ENCODE measurements at places on chromosomes 1 and 21.
A peak's percentile ranks its signal among the peaks of the same experiment; 100 is the strongest.

- DNase-seq, result no peak
Measured at GRCh38 chr1:160080381-160081100, 797 bp upstream of the KCNJ9 start.

- DNase-seq, result no peak
Measured at GRCh38 chr1:25243907-25244306, 3.3 kb downstream of the RSRP1 start.

GRCh38 chr1:44261962-44262361 lies 48.7 kb downstream of the DMAP1 start:
- DNase-seq, result no peak

- no peak for DNase-seq
Measured at GRCh38 chr21:42429856-42430255, 26.2 kb downstream of the UBASH3A start.

GRCh38 chr21:32735524-32735923 lies 7.7 kb upstream of the SYNJ1 start:
- DNase-seq, result no peak

- no peak for DNase-seq
Measured at GRCh38 chr1:247211339-247211738, 39.5 kb upstream of the ZNF124 start.

GRCh38 chr1:175217721-175218531 lies 25.4 kb upstream of the KIAA0040 start:
- no peak for DNase-seq

DNA sequence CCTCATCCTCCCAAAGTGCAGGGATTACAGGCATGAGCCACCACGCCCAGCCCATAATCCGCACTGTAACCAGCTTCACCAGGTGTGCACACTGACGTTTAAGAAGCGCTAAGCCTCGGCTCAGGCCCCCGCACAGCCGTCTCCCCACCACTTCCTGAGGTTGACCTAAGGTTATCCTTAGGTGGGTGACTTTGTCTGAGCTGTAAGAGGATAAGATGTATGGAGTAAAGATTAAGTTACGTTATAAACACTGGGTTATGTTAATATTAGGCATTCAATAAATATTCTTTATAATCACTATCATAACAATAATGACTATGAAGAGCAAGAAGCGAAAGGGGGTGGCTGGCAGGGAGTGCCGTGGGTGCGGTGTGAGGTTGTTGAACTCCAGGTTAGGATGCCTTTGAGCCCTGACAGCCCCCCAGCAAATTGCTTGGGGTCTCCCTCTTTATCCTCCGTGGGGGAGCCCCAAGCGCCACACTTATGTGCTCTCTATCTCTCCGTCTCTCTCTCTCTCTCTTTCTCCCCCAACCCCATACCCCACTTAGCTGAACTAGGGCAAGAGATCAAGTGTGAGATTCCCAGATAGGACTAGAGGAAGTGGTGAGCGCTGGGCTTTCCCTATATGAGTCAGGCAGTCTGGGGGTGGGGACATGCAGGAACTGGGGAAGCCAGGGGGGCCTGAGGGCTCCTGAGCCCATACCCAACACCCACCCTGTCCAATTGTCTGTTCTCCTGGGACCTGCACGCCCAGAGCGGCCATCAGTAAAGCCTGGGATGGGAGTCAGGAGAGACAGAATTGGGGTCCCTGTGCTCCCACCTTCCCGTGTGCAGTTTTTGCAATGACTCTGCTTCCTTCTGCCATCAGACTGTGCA lies 7.6 kb downstream of the EFHD2 start:
- DNase-seq, result no peak

DNA sequence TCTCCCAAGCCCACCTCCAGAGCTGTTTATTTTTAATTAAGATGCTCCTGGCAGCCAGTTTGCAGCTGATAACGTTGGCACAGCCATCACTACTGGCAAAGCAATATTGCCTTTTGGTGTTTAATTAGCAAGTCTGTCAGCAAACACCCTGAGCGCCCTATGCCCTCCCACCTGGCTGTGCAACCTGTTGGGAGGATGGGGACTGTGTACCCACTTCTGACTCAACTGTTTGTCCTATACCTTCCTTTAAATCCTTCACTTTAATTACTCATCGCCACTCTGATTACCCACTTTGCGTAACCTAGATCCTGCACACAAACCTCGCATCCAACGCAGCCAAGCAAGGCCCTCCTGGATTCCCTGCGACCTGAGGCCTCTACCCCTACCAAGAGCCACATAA lies 67.1 kb downstream of the BCAR3 start:
- no peak for DNase-seq

DNA sequence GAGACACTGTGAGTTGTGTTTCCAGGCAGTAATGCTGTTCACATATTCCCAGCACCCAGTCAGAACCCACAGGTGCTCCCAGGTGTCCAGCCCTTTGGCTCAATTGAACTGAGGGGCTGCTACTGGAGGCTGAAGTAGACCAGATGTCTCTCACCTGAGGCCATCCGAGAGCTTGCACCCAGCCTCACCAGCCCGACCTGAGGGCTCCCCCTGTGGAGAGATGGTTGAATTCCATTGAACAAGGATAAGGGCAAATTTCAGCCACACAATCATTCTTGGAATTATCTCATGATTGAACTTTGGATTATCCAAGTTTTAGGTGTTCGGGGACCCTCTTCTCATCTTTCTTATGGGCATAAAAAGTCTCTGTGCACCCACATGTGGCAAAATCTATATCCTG lies 52.1 kb downstream of the OBSCN start:
- DNase-seq, result no peak

DNA sequence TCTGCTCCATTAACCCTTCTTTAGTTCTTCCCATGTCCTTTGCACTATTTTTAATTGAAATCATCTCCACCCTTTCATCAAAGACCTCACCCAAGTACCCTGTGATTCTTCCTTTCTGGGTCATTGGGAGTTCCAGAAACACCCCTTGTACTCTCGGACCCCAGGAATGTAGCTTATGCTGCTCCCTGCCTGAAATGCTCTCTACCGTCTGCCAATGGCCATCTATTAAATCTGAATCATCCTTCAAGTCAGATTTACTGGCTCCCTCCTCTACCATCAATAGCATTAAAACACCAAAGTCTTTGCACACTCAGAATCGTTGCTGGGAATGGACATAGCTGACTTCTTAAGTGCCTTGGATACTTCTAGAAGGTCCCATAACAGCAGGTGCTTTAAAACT lies 73.2 kb upstream of the GADD45A start:
- DNase-seq, result no peak

DNA sequence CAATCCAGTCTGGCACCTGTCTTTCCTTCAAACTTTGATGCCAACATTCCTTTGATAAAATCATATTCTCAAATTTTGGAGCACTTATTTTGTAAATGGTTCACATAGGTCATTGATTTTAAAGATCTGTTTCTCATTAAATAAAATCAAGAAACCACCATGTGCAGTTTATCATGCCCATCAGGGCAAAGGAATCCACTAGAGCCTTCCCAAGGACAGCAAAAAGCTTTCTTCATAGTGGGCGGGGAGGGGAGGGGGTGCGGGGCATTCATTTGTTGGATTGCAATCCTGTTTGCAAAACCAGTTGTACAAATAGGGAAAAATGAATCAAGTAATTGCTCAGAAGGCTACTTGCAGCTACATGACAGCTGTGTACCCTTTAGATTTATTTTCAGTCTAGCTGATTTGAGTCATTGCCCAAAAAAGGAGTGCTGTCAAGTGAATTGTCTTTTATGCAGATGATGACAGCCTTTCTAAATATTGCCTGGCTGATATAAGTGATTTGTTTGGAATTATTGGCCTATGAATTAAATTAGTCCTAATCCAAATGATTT lies 23.0 kb downstream of the LRRC8B start:
- no peak for DNase-seq

DNA sequence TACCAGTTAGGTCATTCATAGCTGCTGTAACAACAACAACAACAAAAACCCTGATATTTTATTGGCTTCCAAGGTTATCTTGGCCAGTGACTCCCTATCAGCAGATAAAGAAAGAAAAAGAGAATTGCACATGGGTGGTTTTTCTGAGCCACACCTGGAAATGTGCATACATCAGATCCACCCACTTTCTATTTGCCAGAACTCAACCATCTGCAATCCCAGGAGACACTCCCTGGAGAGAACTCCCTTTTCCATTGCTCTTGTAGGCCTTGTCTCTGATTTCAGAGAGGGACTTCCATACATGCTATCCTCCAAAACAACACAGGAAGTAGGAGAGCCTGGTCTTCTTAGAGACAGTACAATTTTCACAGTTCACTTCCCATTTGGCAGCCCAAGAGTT lies 74.9 kb upstream of the ZC3H11B start:
- no peak for DNase-seq

DNA sequence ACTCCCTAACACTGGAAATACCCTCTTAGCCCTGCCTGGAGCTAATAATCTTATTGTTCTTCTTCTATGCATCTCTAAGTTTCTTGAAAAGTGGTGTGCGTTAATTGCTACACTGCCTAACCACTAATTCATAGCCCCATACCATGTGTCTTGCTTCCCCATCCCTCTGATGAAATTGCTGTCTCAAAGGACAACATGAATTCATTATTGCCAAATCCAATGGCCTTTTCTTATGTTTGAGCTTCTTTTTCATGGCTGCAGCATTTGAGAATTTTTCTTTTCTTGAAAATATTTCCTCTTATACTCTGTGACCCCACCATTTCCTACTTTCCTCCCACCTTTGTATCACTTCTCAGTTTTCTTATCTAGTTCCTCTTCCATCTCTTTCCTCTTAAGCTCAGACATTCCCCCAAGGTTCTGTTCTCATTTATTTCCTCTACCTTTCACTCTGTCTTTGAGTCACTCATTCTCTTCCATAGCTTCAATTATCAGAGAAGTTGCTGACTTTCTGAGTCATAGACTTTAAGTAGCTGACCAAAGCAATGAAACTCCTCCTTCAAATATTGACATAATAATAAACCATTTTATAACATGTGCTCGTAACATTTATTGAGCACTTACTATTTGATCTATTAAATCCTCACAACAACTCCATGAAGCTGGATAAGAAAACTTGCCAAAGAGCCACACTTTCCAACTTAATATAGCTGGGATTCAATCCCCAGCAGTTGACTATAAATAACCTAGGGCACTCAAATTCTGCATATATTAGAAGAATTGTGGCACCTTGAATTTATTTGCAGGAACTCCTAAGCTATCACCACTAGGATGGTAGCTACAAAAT lies 35.5 kb upstream of the ATP6V1G3 start:
- no peak for DNase-seq

DNA sequence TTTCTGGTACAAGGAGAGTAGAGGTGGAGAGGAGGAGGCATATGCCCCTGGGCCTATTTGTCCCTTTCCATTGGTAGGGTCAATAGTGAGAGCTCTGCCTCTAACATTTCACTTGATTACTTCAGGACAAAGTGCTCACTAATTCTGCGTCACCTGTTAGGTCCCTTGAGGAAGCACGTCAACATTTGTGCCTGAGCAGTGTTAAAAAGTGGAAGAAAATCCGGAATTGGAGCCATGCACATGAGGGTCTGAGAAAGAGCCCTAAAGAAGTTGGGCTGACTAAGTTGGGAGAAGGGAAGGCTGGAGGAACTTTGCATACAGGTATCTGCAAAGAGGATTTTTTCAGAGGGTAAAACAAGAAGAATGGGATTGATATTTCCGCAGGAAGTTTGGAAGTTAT lies 1.9 kb downstream of the SLC25A44 start:
- no peak for DNase-seq

GRCh38 chr1:78360584-78360983 lies 130.2 kb upstream of the PTGFR start:
- DNase-seq, result no peak

GRCh38 chr21:41766883-41767605 lies at the start of gene RIPK4:
Gene RIPK4 (minus strand): TSS chr21:41767052. CDS start chr21:41767041, 11 bp downstream.
- DNase-seq, result peak; percentile 89

DNA sequence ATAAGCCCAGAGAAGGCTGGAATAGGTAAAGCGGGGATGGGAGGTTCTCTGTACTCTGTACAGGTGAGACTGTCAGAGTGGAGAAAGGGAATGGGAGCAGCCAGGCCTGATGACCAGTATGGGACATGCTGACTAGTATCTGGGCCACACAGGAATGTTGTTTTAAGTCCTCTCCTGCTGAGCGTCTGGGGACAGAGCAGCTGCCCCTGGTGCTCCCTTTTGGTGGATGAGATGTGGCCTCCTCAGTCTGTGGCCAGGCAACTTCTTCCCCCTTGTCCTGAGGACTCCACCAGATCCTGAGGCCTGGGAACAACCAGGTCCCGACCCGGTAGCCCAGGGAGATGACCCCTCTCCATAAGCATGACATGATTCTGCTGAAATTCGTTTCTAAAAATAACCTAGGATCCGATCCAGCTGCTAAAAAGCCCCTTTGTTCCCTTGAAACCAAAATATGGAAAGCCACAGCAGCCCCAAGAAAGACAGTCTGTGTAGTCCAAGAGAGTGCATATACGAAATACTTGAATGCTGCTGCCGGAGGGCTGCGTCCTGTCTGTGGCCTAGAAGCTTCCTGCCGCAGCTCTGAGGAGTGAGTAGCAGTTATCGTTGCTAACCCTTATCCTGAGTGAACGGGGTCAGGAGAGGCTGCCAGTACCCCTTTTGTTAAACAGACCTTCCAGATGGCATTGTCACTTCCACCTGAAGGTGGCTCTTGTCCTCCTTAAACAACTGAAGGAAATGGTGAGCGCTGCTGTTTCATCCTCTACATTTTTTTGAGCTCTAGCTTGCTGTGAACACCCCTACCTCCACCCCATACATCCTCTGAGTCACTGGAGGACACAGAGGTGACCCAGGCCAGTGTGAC lies 47.1 kb downstream of the ATP2B4 start:
- DNase-seq, result no peak

DNA sequence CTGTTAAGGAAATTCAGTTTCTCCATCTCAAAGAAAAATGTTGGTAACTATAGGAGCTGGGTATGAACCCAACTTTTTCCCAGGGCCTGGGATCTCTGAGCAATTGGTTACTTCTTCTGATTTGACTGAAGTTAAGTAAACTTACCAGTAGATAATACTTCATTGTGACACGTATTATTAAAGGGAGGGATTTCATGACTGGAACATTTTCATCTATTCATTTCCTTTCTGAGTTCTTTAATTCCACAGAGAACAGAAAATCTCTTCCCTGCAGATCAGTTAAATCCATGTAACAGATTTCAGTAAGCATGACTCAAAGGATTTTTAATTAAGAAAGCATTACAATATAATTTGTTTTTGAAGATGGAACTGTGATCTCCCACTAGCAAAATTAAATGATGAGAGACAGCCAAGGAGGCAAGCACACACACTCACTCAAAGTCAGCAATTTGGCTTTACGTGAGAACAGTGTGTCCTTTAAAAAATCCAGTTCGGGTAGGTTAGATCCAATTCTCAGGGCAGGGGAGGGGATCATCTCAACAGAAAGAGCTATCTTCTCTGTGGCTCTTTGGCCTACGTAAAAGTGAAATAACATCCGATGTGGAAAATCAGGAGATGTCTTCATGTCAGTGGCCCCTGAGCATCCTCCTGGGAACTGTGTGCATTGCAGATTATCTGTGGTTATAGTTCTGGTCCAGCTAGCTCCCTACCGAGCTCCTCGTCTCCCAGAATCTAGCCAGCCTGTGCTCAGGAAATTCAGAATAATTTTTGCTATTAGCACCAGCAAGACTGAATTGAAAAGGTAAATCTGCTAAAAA lies 10.8 kb upstream of the MYOC start:
- no peak for DNase-seq

GRCh38 chr1:201309416-201309815 lies 26.1 kb downstream of the PKP1 start:
- peak; percentile 88 for DNase-seq

- DNase-seq, result no peak
Measured at GRCh38 chr1:171420810-171421209, 64.5 kb upstream of the PRRC2C start.

All from thyroid gland (tissue), 4 donors.